H1 (cell line): ENCODE measurements at places on chromosomes 2 and 18. TPM values are rescaled to one million over a fixed set of nuclear protein-coding genes. Genes with fewer than 3 reads are reported as not detected.
A peak's percentile ranks its signal among the peaks of the same experiment; 100 is the strongest.

Gene SNRPD1
- total RNA-seq: 180 and 184 TPM in 2 replicates

Gene FOXI3
- 15.9 and 17.1 TPM in 2 replicates for total RNA-seq

Gene COLEC11
- 0.25 and 0.47 TPM in 2 replicates for total RNA-seq

Gene MROH2A
- total RNA-seq: not detected in 2 replicates

Gene STEAP3
- total RNA-seq: 21.7 and 22.2 TPM in 2 replicates

Gene GKN1
- not detected in 2 replicates for total RNA-seq

- DNase-seq: peak; percentile 57
These were observed 431 bp upstream of the SEC11C start for GRCh38 chr18:59139291-59139614.

DNA sequence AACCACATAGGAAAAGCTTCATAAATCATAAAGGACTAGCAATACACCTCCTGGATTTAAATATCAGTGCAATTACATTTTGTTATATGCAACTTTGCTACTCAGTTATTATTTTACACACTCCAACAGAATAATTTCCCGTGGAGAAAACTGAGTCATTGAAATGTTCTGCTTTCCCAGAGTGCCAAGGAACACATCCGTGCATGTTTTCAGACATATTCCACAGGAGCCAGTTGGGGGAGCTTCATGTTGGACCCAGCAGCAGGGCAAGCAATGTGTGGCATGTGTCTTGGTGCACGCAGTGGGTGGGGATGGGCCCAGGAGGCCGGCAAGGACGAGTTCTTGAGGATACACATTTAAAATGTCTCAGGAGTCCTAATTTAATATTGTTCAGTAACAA is 14.4 kb upstream of the SMIM21 start:
- no peak for DNase-seq

Gene THSD7B
- total RNA-seq: 2.2 and 2.9 TPM in 2 replicates

Gene LYPD6
- total RNA-seq: 8.8 and 8.9 TPM in 2 replicates

- no peak for DNase-seq
These were observed 521.0 kb upstream of the NRP2 start for GRCh38 chr2:205161156-205161839.

DNA sequence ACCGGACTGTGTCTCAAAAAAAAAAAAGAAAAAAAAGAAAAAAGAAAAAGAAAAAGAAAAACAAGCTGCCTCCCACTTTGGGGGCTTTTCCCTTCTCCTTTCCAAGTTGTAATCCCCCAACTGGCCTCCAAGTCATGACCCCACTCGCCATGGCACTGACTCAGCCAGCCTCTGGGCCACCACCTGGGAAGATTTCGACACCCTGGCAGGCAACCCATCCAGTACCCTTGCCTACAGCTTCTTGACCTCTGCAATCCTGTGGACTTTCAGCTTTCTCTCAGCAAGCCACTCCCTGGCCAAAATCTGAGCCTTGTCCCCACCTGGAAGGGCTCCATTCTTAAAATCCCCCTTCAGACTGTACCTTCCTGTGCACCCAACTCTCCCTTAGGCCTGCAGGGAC is 22.3 kb upstream of the FOSL2 start:
- DNase-seq: no peak

Gene OSR1
- total RNA-seq: 0.22 TPM in 1 of 2 replicates, not detected in the other

GRCh38 chr2:174166261-174166660 is 82.1 kb downstream of the OLA1 start:
- DNase-seq: no peak

DNA sequence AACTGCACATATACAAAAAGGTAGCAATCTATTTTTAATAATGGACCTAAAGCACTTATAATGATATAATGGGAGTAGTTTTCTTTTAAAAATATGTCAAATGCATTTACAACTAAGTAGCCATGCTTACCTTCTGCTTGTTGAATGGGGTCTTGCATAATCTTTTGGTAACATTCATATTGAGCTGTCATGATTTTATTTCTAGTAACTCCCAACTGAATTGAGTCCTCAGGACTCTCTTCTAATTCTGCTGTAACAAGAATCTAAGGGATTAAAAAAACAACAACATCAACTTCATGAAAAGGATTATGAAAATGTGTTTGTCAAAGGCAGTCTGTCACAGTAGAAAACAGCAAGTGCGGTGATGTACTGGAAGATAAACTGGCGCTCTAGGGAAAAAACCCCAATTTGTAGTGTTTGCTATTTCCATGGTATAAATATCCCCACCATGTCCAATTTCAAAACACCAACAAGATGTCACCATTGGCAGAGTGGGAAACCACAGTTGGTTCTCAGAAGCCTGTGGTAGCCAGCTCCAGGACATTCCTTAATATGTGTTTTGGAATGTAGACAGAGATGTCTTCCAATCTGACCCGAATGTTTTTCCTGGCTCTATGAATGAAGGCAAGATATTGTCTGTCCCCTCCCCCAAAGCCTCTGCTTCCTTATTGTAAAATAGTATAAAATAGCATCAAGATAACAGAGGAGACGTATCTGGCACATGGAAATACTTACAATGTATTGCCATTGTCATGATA is 64.8 kb downstream of the CALCRL start:
- no peak for DNase-seq

DNA sequence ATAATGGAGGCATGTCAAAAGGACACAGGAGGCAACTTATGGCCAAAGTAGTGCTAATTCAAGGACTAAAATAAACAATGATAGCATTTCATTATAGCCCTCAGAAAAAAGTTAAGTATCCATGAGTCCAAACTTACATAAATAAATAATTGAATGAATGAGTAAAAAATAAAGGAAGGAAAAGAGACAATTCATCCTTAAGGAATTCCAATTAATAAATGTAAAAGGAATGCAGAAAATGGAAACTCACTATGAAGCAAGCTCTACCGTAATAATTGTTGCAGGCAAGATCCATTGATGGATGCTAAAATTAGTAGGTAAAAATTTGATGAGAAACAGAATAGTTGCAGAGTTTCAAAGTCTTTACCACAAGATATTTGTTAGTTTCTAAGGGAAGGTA is 88.2 kb upstream of the RAPGEF4 start:
- no peak for DNase-seq

- no peak for DNase-seq
These were observed 70.9 kb upstream of the EML6 start for GRCh38 chr2:54652540-54652939.

Gene HOXD3
- not detected in 2 replicates for total RNA-seq

DNA sequence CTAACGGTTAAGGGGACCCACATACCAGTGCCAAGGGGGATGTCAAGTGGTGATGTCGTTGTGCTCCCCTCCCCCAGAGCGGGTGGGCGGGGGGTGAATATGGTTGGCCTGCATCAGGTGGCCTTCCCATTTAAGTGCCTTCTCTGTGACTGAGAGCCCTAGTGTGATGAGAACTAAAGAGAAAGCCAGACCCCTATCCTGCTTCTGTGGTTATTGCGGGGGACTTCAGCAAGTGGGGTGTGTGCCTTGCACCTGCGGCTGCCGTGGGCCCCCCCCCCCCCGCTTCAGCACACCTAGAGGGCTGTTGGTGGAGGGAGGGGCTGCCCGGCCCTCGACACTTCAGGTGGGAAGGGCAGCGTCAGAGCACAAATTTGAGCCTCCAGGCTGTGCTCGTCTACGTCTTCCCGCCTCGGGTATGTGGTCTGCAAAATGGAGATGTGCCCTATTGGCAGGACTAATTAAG is 6.1 kb downstream of the CTDSP1 start:
- DNase-seq: no peak

DNA sequence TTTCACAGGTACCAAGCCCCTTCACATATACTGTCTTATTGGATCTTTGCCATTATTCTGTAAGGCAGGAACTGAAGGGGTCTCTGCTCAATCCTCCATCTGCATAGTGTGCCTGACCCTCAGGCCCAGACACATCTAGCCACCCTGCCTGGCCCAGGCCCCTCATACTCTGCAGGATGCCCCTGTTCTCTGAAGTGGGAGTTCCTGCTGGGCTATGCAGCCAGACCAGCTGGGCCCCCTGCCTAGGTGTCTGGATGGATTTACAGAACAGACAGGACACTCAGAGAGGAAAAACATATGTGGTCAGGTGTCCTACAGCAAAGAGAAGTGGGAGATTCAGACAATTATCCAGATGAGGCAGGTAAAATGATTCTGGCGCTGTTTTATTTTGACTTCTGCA is 42.0 kb downstream of the SLC4A5 start:
- DNase-seq: no peak

Gene MREG
- 28.4 and 31.9 TPM in 2 replicates for total RNA-seq

- no peak for DNase-seq
These were observed 715.2 kb downstream of the RNF144A start for GRCh38 chr2:7632420-7632819.

DNA sequence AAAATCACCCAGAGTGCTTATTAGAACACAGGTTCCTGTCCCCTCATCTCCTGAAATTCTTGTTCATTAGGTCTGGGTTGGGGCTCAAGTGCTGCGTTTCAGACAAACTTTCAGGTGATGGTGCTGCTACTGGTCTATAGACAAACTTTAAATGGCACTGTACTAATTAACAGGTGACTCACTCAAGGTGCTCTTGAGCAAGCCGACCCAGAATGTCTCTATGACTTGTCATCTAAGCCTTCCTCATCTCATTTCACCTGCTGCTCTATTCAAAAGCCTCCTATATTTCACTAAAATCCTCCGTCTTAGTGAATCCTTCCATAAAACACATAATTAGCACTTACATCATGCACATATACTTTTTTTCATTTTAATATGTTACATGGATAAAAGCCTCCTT is 29.9 kb upstream of the STK39 start:
- no peak for DNase-seq

GRCh38 chr2:46187112-46187618 is 110.0 kb upstream of the EPAS1 start:
- DNase-seq: no peak

Gene DCDC2C
- not detected in 2 replicates for total RNA-seq

- DNase-seq: no peak
These were observed 56.2 kb upstream of the SMIM21 start for GRCh38 chr18:75483662-75484061.

GRCh38 chr2:55051026-55051866 is 995 bp upstream of the RTN4 start:
- peak; percentile 39 for DNase-seq

GRCh38 chr2:190822043-190822442 is 58.6 kb upstream of the GLS start:
- no peak for DNase-seq

- no peak for DNase-seq
These were observed 87.6 kb downstream of the TTC27 start for GRCh38 chr2:32715391-32715841.

DNA sequence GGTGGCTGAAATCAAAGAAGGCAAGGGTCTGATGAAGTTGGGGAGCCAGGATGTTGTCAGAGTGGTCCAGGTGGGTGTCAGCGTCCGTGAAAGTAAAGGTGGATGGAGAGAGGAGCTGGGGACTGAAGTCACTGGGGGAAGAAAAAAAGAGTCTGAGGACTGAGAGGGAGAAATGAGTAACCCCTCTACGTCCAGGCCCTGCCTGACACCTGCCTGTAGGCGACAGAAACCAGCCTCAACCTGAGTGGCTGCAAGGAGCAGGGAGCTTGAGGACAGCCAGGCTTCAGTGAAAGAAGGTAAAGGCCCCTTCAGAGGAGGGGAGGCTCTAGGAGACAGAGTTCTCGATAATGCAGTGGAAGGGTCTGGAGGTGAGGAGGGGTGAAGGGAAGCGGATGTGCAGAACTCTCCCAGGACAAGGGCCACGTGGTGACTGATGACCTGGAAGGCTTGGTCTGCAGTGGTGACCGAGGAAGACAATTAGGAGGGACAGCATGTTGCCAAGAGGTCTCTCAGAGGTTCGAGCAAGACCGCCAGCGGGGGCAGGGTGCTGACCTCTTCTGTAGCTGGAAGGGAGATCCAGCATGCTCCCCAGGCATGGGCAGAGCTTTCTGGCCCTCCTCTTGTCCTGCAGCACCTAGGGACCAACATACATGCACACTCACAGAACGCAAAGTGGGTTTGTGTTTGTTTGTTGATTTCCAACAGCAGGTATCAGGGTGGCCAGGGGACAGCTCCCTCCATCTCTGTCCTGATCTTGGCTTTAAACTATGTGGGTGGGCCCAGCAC is 86.6 kb upstream of the TMEM247 start:
- no peak for DNase-seq

DNA sequence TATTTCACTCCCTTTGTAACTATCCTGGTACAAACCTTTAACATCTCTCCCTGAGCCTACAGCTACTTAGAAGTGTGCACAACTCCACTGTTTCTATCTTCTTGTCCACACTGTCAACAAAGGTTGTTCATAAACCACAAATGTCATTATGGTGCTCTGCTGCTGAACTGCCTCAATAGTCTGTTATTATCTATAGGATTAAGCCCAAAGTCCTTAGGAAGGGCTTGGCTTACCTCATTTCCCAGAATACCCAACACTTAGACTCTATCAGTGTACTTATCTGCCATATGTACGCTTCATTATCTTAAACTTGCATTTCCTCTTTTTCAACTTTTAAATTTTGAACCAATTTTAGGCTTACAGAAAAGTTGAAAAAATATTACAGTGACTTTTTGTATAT is 94.2 kb downstream of the HNMT start:
- no peak for DNase-seq

- no peak for DNase-seq
These were observed 325.9 kb upstream of the NT5C1B start for GRCh38 chr2:18915227-18915626.

Gene TDRD15
- total RNA-seq: not detected in 2 replicates

DNA sequence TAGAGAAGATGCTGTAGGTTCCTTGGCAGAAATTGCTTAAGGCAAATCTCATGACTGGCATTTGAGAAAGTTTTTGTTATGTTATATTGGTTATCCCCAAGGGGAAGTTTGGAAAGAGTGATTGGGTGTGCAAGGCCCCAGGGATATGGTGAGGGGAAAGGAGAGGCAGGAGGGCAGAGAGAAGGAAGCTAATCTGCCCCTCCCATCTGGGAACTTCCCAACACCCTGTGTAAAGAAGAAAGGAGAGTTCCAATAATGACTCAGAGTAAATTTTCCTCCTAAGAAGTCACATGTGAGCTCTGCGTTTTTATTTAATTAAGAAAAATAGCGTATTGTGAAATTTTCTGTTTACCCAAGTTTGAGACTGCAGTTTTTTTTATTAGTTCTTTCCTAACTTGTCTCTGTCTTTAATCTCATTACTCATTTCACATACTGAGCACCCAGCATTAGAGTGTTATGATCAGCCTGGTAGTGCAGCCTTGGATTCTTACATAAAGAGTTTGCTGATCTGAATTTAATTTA is 3.1 kb upstream of the KYNU start:
- no peak for DNase-seq

GRCh38 chr2:128160616-128161275 is 69.7 kb downstream of the UGGT1 start:
- DNase-seq: no peak
